ENCODE measurements at places on chromosomes 12 and 14. TPM values are rescaled to one million over a fixed set of nuclear protein-coding genes. Genes with fewer than 3 reads are reported as not detected.

The SDR9C7 gene
- polyA plus RNA-seq, result not detected

The ANO4 gene
- not detected for polyA plus RNA-seq

The IAPP gene
- not detected for polyA plus RNA-seq

The CIDEB gene
- polyA plus RNA-seq, result 26.2 TPM

The SLC17A8 gene
- polyA plus RNA-seq, result not detected

The MYF6 gene
- polyA plus RNA-seq, result not detected

The NXPH4 gene
- polyA plus RNA-seq, result 3.5 TPM

The REM2 gene
- polyA plus RNA-seq, result 12.9 TPM

The KLRK1 gene
- polyA plus RNA-seq, result 60.0 TPM

The RILPL2 gene
- polyA plus RNA-seq, result 4.0 TPM

The CCDC38 gene
- not detected for polyA plus RNA-seq

The NTF3 gene
- polyA plus RNA-seq, result not detected

The GPR65 gene
- 8.7 TPM for polyA plus RNA-seq

The PAX9 gene
- not detected for polyA plus RNA-seq

The LRRC43 gene
- not detected for polyA plus RNA-seq

Data from B cell (primary cell).